NCI-H1436 treated with DMSO at 0.1 percent for 48 hours (cell line): ENCODE measurements at places on chromosomes 5 and 9.

DNA sequence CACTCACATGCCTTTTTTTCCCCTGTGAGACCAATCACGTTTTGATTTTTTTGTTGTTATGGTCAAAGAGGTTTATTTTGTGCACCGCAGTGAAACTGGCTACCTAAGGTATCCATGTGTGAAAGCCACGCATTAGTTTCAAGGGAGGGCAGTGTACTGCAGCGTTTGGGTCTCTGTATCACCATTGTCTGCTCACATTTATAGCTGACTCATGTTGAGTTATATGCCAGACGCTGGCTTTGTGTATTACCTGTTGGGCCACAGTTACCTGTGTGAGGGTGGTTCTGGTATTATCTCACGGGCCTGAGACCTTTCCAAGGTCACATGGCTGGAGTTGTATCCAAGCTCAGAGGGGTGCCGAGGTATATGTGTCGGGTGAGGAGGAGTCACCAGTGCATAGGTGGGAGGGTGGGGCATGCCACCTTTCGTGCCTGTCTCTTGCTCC, 75.8 kb downstream of the ARHGAP26 start:
- no peak for DNase-seq

DNA sequence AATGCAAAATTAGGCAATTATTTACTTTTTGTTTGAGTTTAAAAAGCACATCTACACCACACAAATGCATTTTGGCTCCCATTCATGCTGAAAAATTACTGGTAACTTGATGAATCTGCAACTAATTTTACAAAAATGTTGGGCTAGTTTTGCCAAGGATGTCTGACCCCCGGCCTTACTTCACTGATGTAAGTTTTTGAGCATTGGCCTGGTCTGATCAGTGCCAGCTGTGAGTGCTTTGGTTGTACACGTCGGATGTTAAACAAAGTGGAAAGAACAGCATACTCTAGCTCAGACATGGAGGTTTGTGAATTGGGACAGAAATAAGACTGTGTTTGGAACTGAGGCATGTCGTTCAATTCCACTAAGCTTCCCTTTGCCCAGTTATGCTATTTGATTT, 1044.2 kb downstream of the TLE4 start:
- no peak for DNase-seq

DNA sequence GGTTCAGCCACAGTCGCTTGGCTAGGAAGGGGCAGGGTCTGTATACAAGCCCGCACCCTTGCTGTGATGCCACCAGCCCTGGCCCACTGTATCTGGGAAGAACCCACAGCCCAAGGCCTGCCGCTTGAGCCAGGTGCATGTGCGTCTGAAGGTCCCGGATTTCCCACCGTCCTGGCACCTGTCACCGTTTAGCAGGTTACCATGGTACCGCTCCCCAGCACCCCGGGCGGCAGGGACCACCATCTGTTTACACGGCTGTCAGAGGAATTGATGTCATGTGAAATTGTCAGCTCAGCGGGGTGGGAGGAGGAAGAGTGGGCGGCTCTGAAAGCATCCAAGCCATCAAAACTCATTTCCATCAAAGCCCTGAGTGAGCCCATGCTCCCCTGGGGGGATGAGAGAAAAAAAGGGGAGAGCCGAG, 92.7 kb downstream of the HRH2 start:
- DNase-seq: no peak

DNA sequence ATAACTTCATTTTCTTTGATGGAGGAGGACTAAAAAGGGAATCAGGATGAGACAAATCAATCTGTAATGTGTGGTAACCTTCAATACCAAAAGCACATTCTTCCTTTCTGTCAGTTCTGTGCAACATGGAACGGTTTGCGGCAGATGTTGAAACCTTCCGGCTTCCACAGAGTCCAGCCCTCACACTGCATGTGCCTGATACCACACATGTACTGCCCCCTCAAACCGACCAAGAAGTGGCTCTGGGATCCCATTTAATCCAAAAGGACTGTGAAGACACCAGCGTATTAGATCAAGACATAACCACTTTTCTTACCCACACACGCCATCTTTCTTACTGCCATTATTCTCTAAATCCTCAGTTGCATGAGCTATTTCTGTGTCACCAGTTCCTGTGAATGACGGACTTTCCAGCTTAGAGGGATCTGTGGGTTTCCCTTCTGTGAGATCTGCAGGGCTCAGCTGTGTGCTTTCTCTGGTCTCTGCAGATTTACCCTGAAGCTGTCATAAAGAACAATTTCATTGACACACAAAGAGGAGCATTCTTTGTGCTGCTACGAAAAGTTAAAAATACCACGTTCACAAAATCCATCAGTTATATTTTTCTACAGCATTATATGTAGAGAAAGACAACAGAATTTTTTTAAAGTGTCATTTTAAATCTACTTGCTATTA, 25.8 kb downstream of the NSUN2 start:
- no peak for DNase-seq
